Putamen (tissue), 1 donor: ENCODE measurements at places on chromosomes 1 and 21.

- DNase-seq: no peak
Measured at GRCh38 chr21:16294128-16294527, 564.3 kb downstream of the USP25 start.

GRCh38 chr1:202143768-202144401, 652 bp downstream of the ARL8A start:
- no peak for DNase-seq

- no peak for DNase-seq
Measured at GRCh38 chr21:45407629-45408247, 2.8 kb downstream of the COL18A1 start.

- DNase-seq: peak; percentile 23
Measured at GRCh38 chr21:41168391-41169257, 664 bp downstream of the BACE2 start.

DNA sequence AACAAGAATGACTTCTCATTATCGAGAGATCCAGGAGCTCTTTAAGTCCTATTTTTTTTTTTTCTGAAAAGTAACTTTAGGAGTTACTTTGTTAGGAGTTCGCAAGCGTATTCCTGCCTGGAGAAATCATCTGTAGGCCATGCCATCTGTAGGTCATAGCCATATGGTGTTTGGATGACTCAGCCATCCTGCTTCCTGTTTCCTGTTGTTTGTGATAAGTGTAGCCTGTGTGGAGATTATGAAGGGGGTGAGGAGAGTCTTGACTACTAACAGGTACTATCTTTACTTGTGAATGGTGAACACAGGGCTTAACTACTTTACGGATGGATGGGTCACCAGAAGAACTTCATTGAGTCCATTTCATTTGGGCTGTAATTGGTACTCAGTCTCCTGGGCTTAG, 327.2 kb downstream of the PTPRU start:
- DNase-seq: no peak

DNA sequence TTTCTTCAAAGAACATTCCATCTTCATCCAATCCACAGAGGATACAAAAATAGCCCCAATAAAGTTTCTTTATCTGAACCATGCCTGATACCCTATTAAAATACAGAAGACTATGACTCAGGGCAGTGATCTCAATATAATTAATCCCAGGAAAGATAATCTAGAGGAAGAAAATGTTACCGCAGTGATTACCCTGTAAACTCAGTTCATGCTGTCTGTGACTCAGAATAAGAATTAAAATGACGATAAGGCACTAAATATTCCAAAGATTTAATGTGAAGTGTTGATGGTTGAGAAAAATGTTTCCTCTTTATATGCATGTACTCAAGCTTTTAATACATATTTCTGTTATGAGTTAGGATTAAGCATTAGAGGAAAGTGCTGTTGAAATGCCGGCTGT, 88.6 kb upstream of the LYPLAL1 start:
- DNase-seq: no peak

- peak; percentile 37 for DNase-seq
Measured at GRCh38 chr1:155910621-155911121, 478 bp downstream of the RIT1 start.

DNA sequence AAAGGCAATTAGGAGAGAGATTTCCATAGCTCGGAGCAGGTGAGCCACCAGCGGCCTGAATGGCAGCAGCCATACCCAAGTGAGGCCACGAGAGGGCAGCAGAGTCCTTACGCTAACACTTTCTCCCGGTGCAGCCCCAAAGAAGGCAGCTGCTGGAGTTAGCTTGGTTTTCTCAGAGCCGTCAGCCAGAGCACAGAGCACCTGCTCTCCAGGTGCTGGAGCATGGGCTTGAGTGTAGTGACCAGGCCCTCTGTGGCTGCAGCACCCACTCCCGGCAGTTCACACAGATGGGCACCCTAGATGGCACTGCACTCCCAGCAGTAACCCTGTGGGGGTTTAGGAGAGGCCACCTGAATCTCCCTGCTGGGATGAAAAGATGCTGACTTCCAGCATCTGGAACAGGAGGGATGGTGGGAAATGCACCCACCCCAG, 45.8 kb downstream of the TMCC2 start:
- DNase-seq: peak; percentile 81

GRCh38 chr21:44303490-44303981, 3.7 kb downstream of the PFKL start:
- DNase-seq: no peak
